HFFc6 (cell line): ENCODE measurements at places on chromosomes 16 and 17. TPM values are rescaled to one million over a fixed set of nuclear protein-coding genes. Genes with fewer than 3 reads are reported as not detected.

The MOSMO gene
- total RNA-seq: 16.5 to 24.9 TPM (median 18.5 TPM) in 3 replicates

The SLC38A8 gene
- not detected in 3 replicates for total RNA-seq

DNA sequence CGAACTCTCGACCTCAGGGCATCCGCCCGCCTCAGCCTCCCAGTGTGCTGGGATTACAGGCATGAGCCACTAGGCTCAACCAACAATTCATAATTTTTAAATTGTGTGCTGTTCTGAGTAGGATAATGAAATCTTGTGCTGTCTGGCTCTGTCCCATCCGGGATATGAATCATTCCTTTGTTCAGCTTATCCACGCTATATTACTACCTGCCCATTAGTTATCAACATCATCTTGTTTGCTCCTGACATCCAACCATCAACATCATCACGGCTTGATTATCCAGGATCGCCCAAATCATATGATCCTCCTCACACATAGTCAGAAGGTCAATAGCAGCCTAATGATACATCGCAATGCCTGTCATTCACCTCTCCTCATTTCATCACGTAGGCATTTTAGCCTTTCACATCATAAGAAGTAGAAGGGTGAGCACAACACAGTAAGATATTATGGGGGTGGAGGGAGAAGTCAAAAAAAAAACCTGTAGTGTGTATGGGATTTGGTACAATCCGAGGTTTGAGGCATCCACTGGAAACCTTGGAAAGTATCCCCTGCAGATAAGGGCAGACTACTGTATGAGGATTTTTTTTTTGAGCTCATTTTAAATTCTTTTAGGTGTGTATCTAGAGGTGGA is 77.0 kb upstream of the SIAH1 start:
- peaks cover 18% of the 10 kb centered on the region for H3K4me1 ChIP-seq
- H3K27ac ChIP-seq: no peak overlapping the region

GRCh38 chr17:10336393-10336792 is 36.4 kb downstream of the MYH13 start:
- no peaks in the 10 kb centered on the region for H3K4me1 ChIP-seq
- H3K27me3 ChIP-seq: peaks cover 10% of the 10 kb centered on the region
- H3K4me3 ChIP-seq: no peak overlapping the region
- H3K36me3 ChIP-seq: no peaks in the 10 kb centered on the region

- H3K4me3 ChIP-seq: no peak overlapping the region
- DNase-seq: no peak
- H3K36me3 ChIP-seq: no peaks in the 10 kb centered on the region
- H3K27me3 ChIP-seq: peaks cover 43% of the 10 kb centered on the region
- H3K4me1 ChIP-seq: no peaks in the 10 kb centered on the region
These were observed 101.3 kb downstream of the GSG1L start for GRCh38 chr16:27962197-27962596.

- no peak overlapping the region for H3K4me3 ChIP-seq
- no peaks in the 10 kb centered on the region for H3K4me1 ChIP-seq
These were observed 10.5 kb upstream of the NUDT7 start for GRCh38 chr16:77711775-77712174.

- peaks cover 20% of the 10 kb centered on the region for H3K4me1 ChIP-seq
- H3K27me3 ChIP-seq: peaks cover 2% of the 10 kb centered on the region; the same call in 1 of the 2 replicates
- no peak overlapping the region for H3K4me3 ChIP-seq
- peaks cover 17% of the 10 kb centered on the region for H3K36me3 ChIP-seq
- no peak overlapping the region for H3K27ac ChIP-seq
These were observed 14.9 kb downstream of the CNTNAP1 start for GRCh38 chr17:42697108-42697811.
